ENCODE measurements at places on chromosomes 4 and X.

DNA sequence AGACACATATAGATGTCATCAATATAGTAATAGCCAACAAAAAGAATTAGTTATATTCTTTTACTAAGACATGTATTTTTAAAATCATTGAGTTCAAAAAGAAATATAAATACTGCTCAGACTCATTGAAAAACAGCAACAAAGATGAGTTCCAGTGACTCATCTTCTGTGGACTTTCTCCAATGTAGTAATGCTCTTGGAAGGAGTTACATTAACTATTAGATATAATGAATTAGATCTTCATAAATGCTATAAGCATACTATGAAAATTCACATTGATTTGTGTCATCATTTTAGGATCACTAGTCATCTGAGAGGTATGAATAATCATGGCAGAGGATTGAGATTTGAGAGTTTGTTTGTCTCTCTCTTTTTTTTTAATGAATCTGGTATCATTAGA, 547.8 kb upstream of the PCDH7 start:
- no peak for DNase-seq

- DNase-seq = no peak
Measured at GRCh38 chr4:182400790-182401189, 157.6 kb downstream of the TENM3 start.

DNA sequence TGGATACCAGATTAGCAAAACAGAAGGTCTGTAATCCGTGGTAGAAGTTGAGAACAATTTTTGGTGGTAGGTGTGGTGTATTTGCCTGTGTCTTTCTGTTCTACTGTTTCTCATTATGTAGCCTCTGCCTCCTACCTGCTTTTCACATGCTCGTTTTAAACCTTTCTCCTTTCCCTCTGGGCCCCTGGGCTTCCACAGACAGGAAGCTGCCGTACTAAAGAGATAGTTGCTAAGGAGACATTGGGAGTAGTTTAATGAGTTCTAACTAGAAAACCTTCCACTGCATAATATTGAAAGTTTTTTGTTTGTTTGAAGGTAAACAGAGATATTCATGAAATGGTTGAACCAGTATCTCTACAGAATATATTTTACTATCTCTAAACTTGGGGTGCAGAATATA, 107.8 kb downstream of the STOX2 start:
- DNase-seq = no peak

- DNase-seq = no peak
Measured at GRCh38 chr4:47899639-47900038, 14.7 kb downstream of the NFXL1 start.

All from CD4-positive, alpha-beta memory T cell (primary cell).